ENCODE measurements at places on chromosomes 7 and 10. TPM values are rescaled to one million over a fixed set of nuclear protein-coding genes. Genes with fewer than 3 reads are reported as not detected.

Gene MSMB
- total RNA-seq = 0.27 TPM

Gene TMEM254
- total RNA-seq = 4.1 TPM

Gene NME8
- total RNA-seq = not detected

Gene ITPRID1
- not detected for total RNA-seq

Gene SFMBT2
- 0.19 TPM for total RNA-seq

All from endothelial cell of coronary artery (primary cell).